ENCODE measurements at places on chromosomes 11 and 22.

- DNase-seq = no peak
These were observed 36.1 kb upstream of the AMOTL1 start for GRCh38 chr11:94731880-94732601.

- DNase-seq = no peak
These were observed 23.5 kb downstream of the WEE1 start for GRCh38 chr11:9596926-9597464.

DNA sequence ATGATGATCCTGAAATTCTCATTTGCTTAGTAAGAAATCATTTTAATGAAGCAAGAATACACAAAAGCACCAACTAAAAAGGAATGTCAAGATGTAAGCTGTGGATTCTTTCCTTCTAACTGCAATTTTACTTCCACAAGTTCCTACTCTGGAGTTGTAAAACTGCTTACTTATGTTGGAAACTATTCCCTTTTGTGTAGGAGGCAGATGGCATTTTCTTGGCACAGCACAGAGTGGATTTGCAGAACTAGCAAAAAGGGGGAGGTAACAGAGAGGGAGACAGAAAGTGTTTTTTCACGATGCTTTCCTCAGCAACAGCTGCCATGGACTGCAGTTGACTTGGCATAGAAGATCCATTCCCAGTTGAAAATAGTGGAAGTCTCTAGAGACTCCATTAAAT, 1112.0 kb upstream of the RAG2 start:
- no peak for DNase-seq

- DNase-seq = peak; percentile 19
These were observed 10.7 kb upstream of the MRGPRX2 start for GRCh38 chr11:19071255-19071654.

GRCh38 chr11:94272738-94273313, 31.6 kb upstream of the IZUMO1R start:
- no peak for DNase-seq

DNA sequence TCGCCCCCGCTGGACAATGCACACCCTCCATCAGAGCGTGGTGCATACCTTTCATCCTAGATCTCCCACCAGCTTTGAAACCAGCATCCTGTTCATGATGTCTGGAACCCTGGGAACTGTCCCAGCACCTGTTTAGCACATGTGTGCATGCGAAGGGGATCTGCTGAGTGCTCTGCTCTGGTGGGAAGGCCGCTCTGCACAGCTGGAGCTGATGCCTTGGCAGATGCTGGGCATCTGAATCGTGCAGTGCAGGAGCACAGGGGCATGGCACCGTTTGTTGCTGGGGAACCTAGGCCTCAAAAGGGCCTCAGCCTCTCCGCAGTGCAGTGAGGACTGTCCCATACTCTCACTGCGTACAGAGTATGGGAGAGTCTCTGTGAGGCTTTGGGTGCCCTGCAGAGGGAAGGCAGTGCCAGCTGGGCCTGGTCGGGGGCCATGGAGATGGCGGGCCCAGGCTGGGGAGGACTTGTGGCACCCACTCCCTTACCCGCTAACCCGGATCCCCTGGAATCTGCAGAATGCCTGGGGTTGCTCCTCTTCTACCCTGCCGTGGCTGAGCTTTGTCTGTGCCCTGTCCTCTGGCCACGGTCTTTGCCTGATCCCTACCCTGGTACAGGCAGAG, 72.9 kb upstream of the ATXN10 start:
- DNase-seq = no peak

DNA sequence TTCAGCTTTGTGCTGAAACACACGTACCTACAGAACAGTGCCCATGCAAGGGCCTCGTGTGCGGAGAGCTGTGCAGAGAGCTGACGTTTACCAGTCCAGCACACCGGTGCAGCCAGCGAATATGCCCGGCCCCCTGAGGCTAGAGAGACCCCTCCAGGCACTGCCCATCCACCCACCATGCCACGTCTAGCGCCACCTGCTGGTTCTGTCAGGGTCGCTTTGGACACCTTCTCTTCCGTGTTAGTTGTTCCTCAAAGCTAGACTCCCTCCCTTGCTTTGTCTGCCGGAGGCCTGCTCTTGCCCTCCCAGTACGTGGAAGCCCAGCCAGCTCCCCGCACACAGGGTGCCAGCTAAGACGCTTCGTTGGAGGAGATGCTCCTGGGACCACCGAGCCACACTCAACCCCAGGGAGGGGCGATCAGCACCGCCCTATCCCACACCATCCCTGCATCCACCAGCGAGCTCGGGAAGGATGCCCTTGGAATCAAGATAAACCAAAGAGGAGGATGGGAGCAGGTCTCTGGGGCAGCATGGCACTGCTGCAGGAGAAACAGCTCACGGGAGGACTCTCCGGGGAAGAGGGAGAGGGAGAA, 43.4 kb downstream of the CPT1A start:
- peak; percentile 30 for DNase-seq
